NCI-H2081 (cell line): ENCODE measurements at places on chromosomes 6 and 20.

GRCh38 chr20:58461899-58462298 lies 53.3 kb downstream of the APCDD1L start:
- no peak for DNase-seq

GRCh38 chr6:33812669-33813068 lies 8.9 kb upstream of the MLN start:
- DNase-seq: no peak

- no peak for DNase-seq
Observed at GRCh38 chr6:131946992-131947955, 3.9 kb downstream of the CCN2 start.

GRCh38 chr6:119308048-119308570 lies 41.5 kb downstream of the MAN1A1 start:
- DNase-seq: no peak

DNA sequence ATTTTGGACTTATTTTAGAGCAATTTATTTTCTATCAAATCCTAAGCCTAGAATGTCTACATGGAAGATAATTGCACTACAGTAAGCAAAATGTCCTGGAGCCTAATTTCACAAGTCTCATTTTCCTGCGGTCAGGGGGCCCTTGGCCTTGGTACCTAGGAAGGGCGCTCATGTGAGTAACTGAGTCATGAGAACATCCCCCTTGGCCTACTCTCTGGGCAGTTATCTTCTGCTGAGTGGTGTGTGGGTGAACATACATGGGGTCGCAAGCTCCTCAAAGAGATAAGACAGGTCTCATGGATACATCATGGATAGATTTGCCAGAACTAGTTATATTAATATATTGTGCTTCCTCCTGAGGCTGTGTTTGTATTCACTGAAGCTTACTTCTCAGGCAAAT lies 211.2 kb upstream of the MARCKS start:
- DNase-seq: no peak

DNA sequence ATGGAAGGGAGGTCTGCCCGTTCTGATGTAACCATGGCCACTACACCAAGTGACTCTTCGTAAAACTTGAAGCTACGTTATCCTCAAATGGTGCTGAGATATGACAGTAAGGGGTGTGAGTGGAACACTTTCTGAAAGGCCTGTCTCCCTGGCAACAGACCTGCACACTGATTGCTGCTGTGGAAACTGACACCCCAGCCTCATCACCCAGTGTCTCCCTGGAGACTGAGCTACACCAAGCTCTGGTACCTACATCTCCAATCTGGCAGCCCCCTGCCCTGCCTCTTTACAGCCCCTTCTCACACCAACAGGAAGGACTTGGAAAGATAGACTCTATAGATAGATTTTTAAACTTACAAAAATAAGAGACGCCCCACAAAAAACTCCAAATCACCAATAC lies 13.2 kb downstream of the PI16 start:
- no peak for DNase-seq

- DNase-seq: peak; percentile 12
Observed at GRCh38 chr6:24933868-24934401, 1.8 kb downstream of the RIPOR2 start.

DNA sequence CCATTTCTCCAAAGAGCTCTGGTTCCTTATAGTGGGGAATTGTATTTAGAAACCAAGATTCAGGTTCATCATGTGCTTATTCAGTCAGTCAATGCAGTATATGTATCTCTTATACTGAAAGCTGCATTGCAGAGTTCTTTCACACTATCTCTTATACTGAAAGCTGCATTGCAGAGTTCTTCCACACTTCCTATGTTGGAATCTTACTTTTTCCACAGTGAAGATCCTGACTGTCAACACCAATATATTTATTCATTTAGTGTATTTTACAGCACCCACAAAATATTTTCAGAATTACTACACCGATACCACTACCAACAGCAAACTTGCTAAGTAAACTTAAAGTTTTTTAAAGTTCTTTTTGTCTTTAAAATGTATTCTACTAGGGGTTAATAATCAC lies 349.3 kb upstream of the MMS22L start:
- DNase-seq: no peak

GRCh38 chr6:147054158-147054557 lies 150.1 kb upstream of the STXBP5 start:
- DNase-seq: no peak

DNA sequence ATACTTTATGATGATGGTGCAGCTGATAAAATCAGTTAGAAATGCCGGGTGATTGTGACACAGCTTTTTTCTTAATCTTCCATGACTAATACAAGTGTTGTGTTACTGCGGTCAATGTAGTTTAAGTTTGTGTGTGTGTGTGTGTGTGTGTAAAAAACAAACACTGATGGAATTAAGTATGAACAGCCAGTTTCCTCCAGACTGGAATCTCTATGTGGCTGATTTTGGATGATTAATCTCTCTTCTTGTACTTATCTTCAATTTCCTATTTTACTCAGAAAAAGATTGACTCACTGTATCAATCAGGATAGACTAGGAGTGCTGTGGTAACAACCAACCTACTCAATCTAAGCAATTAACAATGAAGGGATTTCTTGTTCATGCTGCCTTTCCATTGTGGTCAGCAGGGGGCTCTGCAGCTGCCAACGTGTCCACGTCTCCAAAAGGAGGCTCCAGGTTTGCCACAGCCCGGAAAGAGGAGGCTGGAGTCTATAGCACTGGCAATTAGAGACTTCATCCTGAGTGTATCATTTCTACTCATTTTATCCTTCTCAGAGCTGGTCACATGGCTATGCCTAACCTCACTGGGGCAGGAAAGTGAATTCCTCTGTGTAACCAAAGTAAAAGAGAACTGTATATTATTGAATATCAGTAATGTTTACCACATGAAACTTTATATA lies 107.7 kb downstream of the CD109 start:
- DNase-seq: peak; percentile 8

DNA sequence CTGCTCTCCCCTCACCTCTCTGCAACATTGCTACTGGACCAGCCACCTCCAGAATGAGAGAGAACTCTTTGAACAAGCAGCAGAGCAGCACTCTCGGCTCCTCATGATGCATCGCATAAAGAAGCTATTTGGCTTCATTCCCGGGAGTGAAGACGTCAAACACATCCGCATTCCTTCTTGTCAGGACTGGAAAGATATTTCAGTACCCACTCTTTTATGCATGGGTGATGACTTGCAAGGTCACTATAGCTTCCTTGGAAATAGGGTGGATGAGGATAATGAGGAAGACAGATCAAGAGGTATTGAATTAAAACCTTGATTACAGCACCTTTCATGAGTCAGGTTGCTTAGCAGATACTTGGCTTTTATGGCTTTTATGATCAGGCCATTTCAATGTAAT lies 4.3 kb downstream of the CALHM4 start:
- DNase-seq: no peak

DNA sequence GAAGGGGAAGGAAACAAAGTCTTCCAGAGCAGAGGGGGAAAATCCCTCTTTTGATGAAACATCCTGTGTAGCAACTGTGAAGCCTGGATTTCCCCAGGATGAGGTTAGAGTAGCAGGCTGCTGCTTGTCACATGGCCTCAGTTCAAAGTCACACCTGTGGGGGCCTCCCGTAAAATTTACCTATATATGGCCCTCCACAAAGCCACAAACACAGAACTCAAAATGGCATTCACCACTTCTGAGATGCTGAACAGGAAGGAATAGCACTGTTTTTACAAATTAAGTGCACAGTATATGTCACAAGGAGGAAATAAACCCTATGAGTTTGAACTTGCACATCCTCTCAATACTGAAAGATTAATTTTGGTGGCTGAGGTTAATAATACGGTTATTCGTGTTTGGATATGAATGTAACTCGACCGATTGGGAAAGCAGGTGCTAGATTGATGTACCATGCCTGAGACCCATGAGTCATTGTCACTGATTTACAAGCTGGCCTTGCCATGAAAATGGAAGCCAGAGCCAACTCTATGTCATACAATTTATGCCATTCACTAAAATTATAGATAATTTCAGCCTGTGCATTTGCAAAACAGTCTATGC lies 70.6 kb downstream of the SGK1 start:
- DNase-seq: peak; percentile 70

- DNase-seq: peak; percentile 33
Observed at GRCh38 chr6:16322666-16323312, 84.4 kb downstream of the GMPR start.

- no peak for DNase-seq
Observed at GRCh38 chr6:2884804-2885203, 18.3 kb downstream of the SERPINB9 start.

DNA sequence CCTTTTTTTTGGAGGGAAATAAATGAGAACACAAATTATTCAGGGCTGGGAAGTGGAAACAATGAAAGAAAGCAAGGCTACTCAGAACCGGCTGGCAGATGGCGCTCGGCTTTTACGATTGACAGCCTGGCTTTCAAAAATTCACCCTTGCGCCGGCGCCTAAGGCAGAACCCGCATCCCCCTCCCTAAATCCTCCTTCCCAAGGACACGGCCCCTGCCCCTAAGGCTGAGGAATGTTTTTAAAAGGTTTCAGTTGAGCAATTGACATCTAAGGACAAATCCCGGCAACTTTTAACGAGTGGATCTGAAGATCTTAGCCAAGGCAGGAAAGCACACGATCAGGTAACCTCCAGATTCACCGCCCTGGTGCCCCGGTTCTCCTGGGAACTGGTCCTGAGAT lies 16.3 kb downstream of the GNAS start:
- DNase-seq: no peak

DNA sequence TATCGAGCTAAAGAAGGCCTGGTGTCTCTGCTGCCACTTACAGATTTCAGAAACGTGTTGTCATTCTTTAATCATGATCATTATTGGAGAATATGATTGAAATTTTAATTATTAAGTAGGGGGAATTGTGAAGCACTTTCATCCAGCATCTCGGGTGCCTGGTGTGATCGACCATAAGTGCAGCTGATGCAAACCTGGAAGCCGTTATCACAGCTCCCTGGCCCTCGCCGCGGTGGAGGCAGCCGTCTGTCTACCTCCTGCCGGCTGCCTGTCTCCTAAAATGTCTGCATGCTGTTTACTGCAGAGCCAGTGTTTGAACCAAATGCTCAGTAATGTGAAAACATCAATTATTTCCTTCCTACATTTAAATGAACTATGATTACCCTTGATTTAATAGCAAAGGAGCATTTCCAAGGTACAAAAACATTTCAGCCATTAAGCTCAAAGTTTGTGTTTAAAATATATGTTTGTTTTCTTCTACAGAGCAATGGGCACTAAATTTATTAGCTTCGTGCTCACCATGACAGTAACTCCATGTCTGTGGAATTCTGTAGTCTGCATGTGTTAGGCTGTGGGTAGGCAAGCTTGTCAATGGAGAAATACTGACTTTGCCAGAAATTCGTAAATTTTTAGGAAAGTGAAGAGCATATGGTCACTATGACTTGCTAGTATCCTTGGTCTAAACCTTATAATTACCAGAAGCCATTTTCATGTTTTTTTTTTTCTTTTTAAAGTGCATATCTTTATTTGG lies 184.5 kb upstream of the AGPAT4 start:
- no peak for DNase-seq

GRCh38 chr6:169725125-169726048 lies 1.1 kb upstream of the PHF10 start:
- DNase-seq: peak; percentile 19

- no peak for DNase-seq
Observed at GRCh38 chr6:345747-346385, 45.7 kb upstream of the IRF4 start.

DNA sequence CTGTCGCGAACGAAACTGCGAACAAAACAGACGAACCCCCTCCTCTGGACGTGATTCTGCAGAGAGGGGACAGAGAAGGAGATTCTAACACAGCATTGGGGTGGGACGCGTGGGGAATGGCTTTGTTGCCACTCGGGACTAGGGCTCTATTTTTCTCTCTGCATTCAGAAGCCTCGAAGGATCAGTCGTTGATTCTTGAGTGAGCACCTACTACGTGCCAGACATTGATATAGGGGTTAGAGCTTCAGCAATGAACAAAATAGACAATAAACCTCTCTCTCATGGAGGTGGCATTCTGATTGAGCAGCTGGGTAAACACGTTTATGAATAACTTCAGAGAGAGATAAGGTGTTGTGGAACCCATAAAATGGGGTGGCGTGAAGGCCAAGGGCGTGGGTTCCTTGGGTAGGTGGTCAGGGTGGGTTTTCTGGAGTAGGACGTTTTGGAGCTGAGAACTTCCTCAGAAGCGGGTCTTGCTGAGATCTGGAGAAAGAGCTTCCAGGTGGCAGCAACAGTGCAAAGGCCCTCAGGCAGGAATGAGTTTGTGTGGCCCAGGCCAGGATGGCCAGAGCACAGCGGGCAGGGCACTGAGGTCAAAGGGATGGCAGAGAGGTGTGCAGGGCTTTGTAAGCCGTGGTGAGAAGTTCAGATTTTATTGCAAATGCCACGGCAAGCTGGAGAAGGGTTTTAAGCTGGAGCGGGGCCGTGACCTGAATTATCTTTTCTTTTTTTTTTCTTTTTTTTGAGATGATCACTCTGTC lies 884 bp downstream of the SLC2A10 start:
- no peak for DNase-seq

DNA sequence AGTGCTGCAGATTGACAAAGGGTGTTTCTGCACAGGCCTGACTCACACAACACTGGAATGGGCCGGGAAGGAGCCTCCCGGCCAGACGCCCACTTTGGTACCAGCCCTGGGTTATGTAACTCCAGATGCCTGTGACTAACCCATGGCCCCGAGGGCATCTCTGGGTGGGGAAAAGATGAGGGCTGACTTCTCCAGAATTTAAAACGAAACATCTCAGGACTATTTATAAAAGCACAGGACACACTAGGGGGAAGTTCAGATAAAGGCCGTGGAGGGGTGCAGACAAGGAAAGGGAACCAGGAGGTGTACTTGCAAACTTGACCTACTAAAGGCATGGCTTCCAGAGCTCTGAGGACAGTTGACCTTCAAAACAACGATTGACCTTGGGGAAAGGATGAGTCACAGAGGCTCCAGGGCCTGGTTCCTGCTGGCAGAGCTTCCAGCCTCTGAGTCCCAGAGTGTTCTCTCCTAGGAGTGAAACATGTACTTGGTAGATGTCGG lies 196.9 kb downstream of the NFATC2 start:
- no peak for DNase-seq

GRCh38 chr6:133787122-133787521 lies 101.8 kb upstream of the TCF21 start:
- DNase-seq: no peak

DNA sequence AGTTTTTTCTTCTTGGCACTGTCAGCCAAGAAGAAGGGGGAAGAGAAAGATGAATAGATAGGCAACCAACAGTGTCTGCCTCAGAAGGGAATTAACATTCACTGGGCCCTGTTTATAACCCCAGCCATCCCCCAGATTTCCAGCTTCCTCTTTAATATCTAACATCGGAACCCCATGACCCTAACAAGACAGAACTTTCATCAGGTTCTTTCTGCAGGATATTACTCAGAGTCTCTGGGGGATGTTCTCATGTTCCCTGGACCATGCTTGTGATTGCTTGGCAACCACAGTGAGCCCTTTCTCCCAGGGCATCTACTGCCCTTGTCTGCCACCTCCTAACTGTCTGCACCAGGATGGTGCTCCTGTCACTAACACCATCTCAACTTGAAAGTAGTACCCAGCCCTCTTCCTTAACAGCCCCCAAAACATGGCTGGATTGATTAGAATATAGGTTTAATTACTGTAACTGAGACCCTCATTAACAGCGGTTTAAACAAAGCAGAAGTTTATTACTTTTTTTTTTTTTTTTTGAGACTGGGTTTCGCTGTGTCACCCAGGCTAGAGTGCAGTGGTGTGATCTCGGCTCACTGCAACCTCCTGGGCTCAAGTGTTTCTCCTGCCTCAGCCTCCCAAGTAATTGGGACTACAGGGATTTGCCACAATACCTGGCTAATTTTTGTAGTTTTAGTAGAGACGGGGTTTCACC lies 12.0 kb upstream of the PTPN1 start:
- DNase-seq: no peak
